ENCODE measurements at places on chromosomes 11 and 22.

DNA sequence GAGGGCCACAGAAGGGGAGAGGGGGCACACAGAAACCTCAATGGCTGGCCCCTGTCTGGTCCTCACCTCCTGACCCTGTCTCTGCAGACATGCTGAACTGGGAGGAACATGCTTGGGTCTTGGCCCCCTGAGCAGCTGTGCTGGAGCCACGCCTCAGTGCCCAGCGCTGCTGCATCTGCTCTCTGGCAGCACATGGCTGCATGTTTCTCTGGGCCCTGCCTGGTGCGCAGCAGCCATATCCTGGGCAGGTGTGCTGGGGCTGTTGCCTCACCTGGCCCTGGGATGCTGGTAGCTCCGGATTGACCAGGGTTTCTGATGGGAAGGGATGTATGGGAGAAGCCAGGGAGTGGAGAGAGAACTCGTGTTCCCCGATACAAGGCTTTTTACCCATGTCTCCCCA is 248.0 kb downstream of the ST3GAL4 start:
- no peak for DNase-seq

GRCh38 chr22:27986459-27986858 is 67.4 kb upstream of the PITPNB start:
- no peak for DNase-seq

- DNase-seq, result no peak
These were observed 120.0 kb downstream of the SLC17A6 start for GRCh38 chr11:22458161-22458560.

DNA sequence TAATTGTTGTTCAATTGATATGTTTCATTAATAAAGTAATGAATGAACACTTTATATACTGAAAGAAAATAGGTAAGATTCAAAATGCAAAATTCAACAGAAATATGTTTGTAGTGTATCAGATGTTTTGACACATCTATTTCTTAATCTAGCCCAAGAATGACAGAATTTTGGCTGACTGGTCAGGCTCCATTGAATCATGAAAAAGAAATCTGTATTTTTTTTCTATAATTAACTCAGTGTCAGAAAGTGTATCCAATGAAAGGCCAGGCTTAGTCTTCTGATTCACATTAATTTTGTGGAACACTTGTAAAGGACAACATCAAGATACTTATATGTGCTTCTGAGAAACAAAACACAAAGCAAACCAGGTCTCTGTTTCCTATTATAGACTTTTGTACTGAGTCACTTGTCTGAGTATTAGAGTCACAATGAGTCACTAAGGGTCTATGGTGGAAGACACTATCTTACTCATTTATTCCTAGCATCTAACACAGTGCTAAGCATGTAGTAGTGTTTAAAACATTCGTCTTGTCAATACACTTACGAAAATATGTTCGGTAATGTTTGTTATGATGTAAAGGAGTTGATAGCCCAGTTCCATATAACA is 297.7 kb upstream of the CCDC90B start:
- no peak for DNase-seq

GRCh38 chr11:33633251-33634003 is 67.2 kb downstream of the C11orf91 start:
- no peak for DNase-seq

DNA sequence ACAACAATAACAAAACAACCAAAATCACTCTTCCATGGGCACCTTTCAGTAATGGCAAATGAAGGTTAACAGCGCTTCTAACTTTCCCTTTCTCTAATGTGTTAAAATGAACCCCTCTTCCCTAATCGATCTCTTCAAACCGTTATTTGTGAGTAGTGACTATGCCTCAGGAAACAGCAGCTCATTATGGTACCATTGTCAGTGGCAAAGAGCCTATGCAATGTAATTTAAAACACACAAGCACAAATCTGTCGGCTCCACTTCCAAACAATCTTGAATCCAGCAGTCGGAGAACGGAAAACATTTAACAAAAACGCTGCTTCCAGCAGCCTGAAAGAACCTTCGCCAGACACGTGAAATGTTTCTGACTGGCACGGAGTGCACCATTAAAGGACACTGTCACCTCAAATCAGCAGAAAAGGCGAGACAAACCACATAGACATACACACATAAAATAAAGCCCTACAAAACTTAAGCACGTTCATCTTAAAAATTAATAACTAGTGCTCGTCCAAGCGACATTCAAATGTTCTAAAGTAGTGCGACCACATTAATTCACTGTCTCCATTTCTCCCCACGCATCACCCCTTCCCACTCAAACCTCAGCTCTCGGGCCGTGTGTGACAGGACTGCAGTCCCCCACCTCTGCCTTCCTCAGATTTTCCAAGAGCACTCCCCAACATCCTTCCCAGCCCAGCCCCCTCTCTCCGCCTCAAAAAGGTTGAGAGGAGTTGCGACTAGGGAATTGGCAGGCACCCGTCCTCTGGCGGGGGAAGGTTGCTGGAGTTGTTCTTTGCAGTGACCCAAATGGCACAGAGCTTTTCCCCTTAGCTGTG is 748 bp downstream of the RAB30 start:
- peak; percentile 63 for DNase-seq

GRCh38 chr11:87338046-87338639 is 300.4 kb downstream of the TMEM135 start:
- DNase-seq, result no peak

- no peak for DNase-seq
These were observed 46.6 kb upstream of the LIN7C start for GRCh38 chr11:27553186-27553585.

- DNase-seq, result no peak
These were observed 32.0 kb downstream of the SLC1A2 start for GRCh38 chr11:35387111-35387982.

DNA sequence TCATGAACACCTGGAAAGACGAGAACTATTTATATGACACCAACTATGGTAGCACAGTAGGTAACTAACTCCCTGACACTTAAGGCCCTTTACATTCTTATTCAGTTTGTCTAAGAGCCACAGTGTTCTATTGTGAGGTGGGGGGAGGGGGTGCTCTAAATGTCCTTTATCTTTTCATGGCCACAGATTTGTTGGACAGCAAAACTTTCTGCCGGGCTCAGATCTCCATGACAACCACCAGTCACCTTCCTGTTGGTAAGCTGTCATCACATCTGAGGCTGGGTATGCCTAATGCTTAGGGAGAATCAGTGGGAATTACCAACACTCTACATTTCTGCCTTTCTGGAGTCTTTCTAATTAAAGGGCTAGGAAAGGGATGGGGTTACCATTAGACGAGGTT is 30.7 kb downstream of the EHF start:
- DNase-seq, result no peak

GRCh38 chr11:132158091-132158490 is 787.7 kb downstream of the NTM start:
- no peak for DNase-seq

DNA sequence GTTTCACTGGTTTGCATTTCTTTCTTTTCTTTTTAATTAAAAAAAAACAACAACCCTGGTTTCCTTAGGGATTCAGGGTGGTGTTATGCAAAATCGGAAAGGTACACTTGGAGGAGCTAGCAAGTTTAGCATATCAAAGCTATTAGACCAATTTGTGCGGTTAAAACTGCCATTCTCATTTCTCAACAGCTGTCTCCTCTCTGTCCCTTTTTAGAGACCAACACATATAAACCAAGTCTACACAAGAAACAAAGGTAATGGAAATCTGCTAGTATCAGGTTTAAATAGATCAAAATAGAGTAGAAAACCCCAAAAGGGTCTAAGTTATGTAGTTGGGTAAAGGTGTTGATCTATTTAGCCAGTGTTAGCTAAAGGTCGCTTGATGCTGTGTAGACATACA is 1.7 kb upstream of the SESN3 start:
- DNase-seq, result no peak
